ENCODE measurements at places on chromosomes 6 and 20. TPM values are rescaled to one million over a fixed set of nuclear protein-coding genes. Genes with fewer than 3 reads are reported as not detected.

DNA sequence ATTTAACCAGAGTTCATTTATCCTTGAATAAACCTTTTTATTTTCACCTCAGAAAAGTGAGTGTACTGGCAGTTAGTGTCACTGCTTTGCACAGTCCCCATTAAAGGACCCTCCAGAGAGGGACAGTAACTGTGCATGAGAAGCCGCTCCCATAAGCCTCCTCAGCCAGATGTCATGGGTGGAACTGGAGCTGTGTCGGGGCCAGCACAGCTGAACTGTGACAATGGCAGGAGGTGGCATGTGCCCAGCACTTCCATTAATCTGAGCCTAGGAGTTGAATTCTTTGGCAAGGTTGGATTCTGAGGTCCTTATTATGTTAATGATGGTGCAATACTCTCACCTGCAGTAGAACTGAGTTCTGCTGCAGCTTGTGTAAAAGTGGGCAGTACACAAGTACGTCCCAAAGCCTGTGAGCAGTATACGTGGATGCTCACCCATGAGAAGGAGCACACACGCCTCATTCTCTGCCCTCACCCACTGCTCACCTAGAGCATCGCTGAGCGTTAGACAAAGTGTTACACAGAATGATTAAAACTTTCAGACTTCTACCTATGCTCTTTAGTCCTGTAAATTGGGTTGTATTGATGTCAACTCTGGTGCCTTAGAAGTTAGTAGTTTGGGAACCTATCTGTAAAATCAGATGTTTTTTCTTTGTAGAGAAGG is 11.9 kb upstream of the CSE1L start:
- no peak for DNase-seq

DNA sequence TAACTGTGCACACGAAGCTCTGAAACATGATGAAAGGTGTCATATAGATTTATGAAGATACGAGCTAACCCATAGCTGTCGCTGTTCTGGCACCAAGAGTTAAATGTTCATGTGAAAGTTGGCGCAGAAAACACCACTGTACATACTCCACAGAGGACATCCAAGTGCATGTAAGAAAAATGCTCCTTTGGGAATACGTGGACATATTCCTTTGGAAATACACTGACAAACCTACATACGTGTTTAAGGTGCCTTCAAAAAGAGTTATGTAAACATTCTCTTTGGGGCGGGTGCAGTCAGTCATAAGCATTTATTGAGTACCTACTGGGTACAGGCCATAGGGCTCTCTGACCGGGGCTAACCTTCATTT is 723 bp upstream of the ARID1B start:
- DNase-seq, result no peak

- DNase-seq, result no peak
Observed at GRCh38 chr6:131208787-131209186, 73.5 kb downstream of the AKAP7 start.

DNA sequence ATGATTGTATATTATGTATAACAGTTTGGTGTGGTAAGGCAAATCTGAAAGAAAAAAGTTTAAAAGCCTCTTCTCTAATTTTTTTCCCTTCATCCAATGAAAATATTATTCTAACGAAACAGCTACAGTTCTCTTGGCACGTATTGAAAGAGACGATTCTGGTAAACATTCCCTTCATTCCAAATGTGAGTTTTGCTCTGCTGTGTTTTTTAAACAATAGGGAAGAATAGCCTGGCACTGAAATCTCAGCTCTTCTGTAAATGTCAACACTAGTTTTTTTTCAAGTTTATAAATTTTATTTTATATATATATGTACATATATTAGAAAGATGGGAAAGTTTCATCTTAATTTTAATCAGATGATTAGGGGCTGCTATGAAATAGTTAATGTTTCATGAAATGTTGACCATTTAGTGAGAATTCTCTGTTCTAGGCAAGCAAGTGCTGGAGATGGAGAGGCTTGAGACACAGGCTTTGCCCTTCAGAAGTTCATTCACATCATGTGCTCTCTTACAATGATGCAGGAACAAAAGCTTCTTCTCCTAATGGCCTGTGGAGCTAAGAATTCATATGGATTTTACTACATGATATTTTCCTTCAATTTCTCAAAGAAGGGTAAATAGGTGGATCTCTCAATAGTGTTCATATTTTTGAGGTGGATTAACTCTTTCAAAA is 4.1 kb downstream of the PAQR8 start:
- DNase-seq, result no peak

- no peak for DNase-seq
Observed at GRCh38 chr6:36633915-36634314, 39.8 kb downstream of the SRSF3 start.

Gene BTNL2
- 3.4 TPM for polyA plus RNA-seq

DNA sequence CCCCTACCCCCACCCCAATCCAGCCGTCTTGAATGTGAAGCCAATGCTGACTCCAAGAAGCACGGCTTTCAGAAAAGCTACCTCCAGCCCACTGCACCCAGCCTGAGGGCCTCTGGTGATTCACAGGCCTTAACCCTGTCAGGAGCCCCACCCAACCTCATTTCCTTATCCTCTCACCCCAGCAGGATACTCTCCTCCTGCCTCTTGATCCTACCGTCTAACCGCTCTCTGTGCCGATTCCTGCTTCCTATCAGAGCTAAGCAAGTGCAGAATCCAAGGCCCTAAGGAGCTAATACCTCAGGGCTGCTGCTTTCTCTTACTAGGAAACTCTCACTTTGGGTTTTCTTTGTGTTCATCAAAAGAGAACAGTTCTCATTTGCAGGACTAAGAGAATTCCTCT is 47.2 kb downstream of the TRERF1 start:
- DNase-seq, result no peak

DNA sequence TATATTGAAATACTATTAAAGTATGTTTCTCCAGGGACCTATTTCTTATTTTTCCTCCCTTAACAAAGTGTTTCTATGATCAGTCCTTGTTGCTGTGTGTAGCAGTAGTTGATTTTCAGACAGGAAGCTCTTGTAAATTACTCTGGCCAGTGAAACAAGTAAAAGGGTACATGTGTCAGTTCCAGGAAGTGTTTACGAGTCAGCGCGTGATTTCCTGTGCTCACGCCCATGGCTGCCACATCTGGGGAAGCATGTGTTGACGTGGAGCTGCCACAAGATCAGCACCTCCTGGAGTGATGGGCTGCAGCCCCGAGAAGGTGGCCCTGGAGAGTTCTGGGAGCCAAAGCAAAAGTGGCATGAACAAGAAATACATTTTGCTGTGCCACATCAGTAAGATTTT is 38.6 kb upstream of the GGTLC1 start:
- no peak for DNase-seq

DNA sequence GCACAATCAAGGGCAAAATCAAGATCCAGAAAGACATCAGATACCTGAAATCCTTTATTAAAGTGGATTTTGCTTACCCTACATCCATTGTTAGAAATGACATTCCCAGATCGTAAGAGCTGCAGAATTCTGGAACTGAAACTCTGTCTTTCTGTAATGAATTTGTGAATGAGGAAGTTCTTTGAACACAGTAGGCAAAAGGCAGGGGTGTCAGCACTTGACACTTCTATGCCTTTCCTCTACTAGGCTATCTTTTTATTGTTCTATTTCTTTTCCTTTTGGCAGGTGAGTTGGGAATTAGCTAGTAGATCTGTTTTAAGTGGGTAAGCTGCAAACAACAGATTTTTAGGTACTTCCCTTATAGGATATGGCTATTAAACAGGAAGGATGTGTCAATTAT is 126.3 kb downstream of the CARMIL1 start:
- no peak for DNase-seq

Gene MROH8
- polyA plus RNA-seq, result 9.2 TPM

DNA sequence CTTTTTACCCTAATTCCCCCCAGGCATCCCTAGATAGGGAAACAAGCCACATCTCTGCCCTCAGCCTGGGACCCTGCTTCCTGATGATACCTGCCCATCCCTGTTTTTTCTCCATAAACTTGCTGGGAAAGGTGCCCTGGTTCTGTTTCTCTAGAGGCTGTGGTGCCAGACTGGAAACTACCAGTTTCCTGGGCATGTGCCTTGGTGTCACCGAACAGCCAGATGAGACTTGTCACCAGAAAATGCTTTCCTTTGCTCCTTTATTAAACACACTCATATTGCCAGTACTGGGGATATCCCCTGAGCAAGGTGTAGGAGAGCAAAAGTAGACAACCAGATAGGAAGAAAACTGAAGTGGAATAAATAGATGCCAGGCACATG is 16.8 kb downstream of the SRSF3 start:
- DNase-seq, result no peak

Gene TDRD6
- 3.2 TPM for polyA plus RNA-seq

Gene BPIFB4
- not detected for polyA plus RNA-seq

- DNase-seq, result no peak
Observed at GRCh38 chr6:84687431-84687830, 77.0 kb downstream of the TBX18 start.

DNA sequence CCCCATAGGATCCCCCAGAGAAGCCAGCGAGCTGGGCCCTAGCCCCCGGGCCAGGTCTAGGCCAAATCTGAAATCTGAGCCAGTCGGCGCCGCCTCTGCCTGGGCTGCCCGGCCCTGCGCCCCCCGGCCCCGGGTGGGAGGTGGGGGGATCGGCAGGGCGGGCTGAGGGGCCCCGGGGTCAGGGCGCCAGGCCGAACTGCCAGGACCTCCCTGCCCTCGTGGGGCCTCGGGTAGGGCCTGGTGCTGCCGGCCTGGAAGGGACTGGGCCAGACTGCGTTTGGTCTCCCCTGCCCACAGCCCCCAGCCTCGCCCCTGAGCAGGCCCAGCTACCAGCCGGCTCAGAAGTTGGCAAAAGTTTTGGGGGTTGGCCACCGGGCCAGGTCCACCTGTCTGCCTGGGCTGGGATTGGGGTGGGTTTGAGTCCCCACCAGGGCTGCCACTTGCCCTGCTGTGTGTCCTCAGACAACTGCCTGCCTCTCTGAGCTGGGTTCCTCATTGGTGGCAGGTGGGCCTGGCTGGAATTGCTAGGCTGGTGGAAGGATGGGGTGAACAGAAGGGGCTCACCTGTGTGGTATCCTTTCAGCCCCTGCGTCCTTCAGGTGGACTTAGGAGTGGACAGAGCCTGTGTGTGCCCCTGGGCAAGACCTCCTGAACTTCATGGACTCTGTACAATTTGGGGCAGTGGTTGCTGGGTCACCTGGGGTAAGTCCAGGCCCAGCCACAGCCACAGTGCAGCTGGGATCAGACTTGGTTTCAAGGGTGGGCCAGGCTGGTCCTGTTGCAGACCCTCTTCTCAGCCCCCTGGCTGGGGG is 801 bp downstream of the SRC start:
- no peak for DNase-seq

GRCh38 chr6:142353690-142354089 is 51.9 kb downstream of the ADGRG6 start:
- DNase-seq, result no peak

Gene SNAI1
- 7.2 TPM for polyA plus RNA-seq

GRCh38 chr6:2168480-2168879 is 76.9 kb downstream of the GMDS start:
- DNase-seq, result no peak

Gene LY6G6D
- polyA plus RNA-seq, result not detected

DNA sequence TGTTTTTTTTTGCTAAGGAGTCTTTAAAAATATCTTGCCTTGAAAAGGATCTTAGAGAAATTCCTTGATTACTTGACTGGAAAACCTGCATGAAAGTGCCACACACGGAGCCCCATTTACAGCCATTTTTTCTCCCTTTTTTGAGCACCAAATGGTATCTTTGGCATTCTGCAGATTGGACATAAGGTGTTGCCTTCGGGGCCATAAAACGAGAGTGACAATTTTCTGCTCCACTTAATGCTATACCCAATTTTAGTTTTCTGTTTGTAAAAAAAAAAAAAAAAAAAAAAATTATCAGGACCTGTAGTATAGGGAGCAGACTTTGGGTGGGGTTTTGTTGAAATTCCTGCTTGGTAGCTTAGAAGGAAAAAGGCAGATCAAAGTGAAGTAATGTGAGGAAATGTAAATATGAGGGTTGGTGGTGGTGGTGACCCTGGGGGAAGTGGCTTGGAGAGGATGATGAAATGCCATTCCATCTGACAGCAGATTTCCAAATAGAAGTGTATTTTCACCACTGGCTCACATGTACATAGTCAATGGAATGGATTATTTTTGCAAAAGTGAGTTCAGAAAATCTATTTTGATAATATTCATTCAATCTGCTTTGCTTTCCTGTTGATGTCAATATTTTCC is 212.1 kb upstream of the SOX4 start:
- no peak for DNase-seq

Gene PARD6B
- polyA plus RNA-seq, result 30.2 TPM

Gene CRISP2
- polyA plus RNA-seq, result 0.20 TPM

DNA sequence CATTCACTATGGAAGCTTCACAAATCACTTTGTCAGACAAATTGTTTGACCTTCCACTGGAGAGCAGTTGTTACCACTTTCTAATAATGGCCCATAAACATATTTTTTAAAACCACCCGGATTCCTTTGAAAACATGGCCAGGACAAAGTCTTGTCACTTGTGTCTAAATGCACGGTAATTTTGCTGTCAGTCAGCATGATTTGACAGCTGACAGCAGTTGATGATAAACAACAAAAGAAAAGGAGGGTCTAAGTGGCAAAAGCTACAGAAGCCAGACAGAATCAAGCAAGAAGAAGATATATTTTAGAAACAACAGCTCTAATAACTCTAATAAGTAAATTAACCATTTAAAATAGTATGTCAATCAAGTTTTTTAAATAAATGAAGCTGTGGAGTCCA is 27.7 kb upstream of the CARMIL1 start:
- no peak for DNase-seq

- DNase-seq, result no peak
Observed at GRCh38 chr6:108119769-108120141, 45.2 kb upstream of the OSTM1 start.

- no peak for DNase-seq
Observed at GRCh38 chr6:14903176-14904038, 342.5 kb upstream of the JARID2 start.

- DNase-seq, result no peak
Observed at GRCh38 chr20:17921774-17922173, 46.8 kb downstream of the SNX5 start.

GRCh38 chr20:58236612-58237317 is 8.3 kb upstream of the ANKRD60 start:
- peak; percentile 74 for DNase-seq

DNA sequence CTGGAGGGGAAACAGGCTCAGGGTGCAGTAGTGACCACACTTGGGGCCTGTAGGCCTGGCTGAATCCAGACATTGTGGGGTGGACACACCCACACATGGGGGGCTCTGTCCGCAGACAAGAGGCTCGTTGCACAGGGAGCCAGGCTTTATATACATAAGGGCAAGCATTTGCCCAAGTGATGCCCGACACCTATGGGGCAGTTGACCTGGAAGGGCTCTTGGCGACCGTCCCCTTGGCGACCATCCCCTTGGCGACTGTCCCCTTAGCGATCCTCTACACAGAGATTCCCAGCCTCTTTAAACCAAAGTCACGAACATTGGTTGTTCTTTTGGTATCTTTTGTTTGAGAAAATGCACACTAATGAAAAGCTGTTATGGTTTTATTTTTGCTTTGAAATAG is 2.7 kb downstream of the TOX2 start:
- no peak for DNase-seq

Gene NHSL1
- 16.1 TPM for polyA plus RNA-seq

DNA sequence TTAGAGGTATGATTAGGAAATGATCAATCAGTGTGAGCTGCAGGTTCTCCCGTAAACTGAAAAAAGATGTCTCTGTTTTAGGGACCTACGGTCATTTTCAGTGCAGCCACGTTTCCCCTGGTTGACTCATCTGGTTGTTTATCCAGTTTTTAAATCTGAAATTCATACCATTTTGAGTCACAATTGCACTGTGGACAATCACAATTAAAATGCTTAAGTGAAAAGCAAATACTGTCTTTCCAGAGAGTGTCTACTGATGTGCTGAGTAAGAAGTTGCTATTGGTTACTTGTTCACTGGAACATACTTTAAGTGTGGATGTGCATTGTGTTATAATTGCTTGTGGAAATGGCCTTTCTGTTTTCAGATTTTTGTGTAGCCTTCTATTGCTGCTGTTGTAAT is 305.1 kb upstream of the SASH1 start:
- no peak for DNase-seq

Gene MATN4
- polyA plus RNA-seq, result 0.25 TPM

Data from left kidney (tissue), 8 donors.